Posterior vena cava (tissue), 2 donors: ENCODE measurements at places on chromosomes 7 and 10.

- DNase-seq, result no peak
These were observed 155.1 kb downstream of the ETV1 start for GRCh38 chr7:13834328-13834761.

GRCh38 chr7:111561654-111561903 lies 713 bp downstream of the IMMP2L start:
- DNase-seq, result no peak

DNA sequence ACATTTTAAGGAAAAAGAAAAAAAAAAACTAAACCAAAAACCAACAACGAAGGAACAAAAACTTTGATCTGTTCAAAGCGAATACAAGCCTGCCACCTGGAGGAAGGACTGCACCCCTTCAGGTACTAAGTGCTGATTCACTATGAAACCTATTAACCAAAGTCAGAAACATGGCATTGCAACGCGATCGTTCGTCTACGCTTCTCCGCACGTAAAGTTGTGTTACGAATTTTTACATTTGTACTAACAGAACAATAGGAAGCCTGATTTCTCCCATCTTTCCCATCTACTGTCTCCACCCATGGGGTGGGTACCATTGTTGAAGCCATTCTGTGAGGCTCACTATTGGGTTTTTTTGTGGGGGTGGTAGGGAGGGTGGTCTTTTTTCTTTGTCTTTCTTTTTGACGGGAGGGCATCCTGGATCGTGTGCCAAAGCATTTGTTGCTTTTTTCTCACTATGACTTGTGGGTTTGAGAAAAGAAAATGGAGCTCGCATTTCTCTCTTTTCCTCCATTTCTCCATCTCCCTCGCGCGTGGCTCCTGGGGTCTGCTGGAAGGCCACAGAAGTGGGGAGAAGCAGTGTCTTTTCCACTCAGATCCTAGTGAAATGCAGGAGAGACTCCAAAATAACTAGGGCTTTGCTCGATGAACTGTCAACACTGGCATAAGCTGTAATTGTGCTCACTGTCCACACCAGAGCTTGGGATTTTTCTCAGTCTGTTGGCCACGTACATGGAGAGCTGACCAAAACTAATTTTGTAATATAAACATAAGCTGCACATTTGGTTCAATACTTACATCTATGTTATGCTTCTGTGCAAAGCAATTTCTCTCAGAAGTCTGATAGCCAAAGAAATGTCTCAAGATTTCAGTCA lies 100.9 kb upstream of the YAE1 start:
- DNase-seq, result no peak

GRCh38 chr10:120369856-120370276 lies 87.2 kb upstream of the PLPP4 start:
- no peak for DNase-seq

GRCh38 chr7:136122026-136122425 lies 144.9 kb upstream of the MTPN start:
- DNase-seq, result no peak
